ENCODE measurements at places on chromosomes 3 and 15.
A peak's percentile ranks its signal among the peaks of the same experiment; 100 is the strongest.

DNA sequence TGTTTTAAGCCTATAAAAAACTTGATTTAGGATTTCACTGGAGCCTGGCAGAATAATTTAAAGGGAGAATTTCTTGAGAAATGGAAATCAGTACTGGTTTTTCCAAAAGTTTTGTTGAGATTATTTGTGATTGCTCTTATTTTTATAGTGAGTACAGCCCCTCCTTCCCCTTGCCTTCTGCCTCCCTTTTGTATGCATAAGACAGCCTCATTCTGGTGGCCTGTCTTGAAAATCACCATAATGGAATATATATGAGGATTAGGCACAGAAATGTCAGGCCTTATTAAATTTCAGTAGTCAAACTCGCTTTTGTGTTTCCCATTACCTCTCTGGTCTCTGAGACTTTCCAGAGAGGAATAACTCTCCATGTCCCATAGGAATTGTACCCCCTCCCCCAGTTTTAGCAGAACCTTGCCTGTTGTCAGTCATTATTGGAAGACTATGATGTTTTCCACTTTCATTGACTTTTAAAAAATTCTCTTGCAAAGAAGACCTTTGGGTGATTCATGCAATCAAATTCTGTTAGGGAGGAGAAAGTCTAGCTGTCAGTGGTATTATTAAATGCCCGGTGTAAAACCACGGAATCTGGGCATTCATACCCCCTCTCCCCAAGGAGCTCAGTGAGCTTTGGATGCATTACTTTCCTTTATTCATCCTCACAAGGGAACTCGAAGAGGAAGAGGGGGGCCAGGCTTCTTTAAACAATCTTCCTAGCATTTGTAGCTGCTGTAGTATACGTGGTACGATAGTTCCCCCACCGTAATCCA is 171.6 kb upstream of the TSC22D2 start:
- no peak for DNase-seq

- DNase-seq, result no peak
Observed at GRCh38 chr3:39917065-39917773, 107.8 kb downstream of the MYRIP start.

DNA sequence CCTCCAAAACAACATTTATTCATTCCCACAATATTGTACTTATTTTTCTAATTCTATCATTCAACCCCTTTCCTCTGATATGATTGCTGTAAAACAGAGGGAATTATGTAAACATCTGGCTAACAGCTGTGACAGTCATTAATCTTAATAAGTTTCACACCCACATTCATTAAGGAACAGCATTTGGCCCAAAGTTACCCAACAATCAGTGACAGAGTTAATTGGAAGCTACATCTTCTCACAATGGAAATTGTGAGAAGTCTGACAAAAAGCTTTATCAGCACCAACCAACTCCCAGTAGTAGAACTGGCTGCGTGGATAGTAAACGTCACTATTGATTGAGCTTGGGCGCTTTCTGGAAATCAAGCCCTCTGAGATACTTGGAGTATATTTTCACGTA is 165.8 kb upstream of the SLC24A5 start:
- DNase-seq, result no peak

GRCh38 chr15:41492597-41493204 is 973 bp upstream of the ITPKA start:
- DNase-seq, result peak; percentile 66

DNA sequence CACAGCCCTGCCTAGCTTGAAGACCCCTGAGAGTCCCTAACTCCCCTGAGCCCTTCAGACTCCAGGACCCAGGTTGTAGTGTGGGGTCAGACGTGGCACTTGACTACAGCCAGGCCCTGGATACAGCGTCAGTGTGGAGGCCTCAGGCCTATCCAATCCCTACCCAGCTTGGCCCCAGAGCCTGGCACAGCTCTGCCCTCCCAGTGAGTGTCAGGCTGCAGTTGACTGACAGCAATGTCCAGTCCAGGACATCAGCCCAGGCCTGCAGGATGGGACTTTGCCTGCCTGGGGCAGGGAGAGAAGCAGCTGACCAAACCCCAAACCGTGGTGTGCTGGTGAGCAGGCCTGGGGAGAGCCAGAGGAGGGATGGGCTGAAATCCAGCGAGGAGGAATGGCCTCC is 27.3 kb downstream of the KLF13 start:
- peak; percentile 26 for DNase-seq

- no peak for DNase-seq
Observed at GRCh38 chr15:68608206-68608843, 29.5 kb downstream of the CORO2B start.

- DNase-seq, result no peak
Observed at GRCh38 chr3:98563661-98564281, 29.6 kb downstream of the CPOX start.

- DNase-seq, result no peak
Observed at GRCh38 chr3:13474776-13475303, 5.3 kb upstream of the HDAC11 start.

DNA sequence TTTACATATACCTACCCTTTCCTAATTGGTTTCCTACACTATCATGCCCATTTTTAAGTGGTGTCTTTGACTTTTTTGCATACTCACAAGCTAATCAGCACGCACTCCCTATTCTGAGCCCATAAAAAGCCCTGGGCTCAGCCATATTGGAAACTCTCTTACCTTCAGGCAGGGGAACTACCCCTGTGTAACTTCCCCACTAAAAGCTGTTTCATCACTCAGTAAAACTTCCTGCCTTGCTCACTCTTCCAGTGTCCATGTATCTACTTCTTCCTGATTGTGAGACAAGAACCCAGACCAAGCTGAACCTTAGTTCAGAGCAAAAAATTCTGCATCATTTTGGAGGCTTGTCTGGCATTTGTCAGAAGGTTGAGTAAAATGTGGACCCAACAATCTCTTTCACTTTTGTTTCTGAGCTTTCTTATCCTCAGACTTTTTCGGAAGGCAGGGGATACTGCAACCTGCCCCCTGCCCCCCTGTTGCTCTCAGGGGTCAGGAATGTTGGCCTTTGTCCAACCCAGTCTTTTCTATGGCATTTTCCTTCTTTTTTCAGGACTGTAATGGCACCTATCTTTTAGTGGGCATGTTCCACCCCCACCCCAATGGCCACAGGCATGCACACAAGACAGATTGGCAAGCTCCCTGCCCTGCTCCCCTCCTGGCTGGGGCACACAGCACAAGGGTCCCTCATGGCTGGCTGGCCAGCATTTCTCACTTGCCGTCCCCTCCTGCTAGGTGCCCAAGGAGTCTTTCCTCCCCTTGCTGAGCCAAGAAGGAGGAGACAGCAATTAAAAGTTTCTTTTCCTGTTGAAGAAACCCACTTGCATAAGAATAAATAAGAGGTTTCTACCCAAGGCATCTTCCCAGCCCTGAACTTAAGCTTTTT is 26.3 kb upstream of the TMEM45A start:
- no peak for DNase-seq

DNA sequence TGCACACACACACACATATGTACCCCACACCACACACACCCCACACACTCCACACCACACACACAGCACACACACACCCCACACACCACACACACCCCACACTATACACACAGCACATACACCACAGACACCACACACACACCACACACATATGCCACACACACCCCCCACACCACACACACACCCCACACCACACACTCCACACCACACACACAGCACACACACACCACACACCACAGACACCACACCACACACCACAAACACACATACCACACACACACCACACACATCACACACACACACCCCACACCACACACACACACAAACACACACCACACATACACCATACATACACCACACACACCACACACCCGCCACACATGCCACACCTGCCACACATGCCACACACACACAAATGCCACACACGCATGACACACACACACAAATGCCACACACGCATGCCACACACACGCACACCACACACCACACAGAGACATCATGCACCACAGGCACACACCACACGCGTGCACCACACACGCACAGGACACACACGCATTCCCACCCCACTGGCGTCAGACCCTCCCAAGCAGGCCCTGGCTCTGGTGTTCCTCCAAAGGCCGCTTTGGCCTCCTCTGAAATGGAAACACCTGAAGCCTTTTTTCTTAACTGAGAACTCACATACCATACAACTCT is 15.7 kb downstream of the CHST13 start:
- DNase-seq, result no peak

- no peak for DNase-seq
Observed at GRCh38 chr15:39497759-39498565, 82.9 kb upstream of the THBS1 start.

DNA sequence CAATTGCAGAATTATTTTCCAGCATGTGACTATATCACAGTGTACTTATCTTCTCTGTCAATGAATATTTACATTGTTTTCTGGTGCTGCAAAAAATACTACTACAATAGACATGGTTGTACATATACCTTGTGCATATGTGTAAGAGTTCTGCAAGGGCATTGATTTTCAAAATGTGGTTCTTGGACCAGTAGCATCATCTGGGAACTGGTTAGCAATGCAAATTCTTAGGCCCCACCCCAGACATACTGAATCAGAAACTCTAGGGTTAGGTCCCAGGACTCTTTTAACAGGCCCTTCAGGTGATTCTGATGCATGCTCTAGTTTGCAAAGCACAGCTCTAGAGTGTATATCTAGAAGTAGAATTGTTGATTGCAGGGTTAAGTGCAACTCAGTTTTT is 292.3 kb downstream of the ZNF621 start:
- DNase-seq, result no peak

DNA sequence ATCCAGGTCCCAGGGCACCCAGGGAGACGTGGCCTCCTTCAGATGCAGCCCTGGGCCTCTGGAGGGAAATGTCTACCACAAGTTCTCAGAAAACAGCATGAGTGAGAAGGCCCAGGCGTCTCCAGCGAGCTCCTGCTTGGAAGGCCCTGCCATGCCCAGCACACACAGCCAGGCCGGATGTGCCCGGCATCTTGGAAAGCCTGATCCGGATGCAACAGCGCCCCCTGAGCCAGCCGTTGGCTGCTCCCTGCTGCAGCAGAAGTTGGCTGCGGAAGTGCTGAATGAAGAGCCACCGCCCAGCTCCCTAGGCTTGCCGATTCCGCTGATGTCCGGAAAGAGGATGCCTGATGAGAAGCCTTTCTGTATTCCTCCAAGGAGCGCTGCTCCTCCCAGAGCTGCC is 856 bp downstream of the NPAP1 start:
- DNase-seq, result no peak

DNA sequence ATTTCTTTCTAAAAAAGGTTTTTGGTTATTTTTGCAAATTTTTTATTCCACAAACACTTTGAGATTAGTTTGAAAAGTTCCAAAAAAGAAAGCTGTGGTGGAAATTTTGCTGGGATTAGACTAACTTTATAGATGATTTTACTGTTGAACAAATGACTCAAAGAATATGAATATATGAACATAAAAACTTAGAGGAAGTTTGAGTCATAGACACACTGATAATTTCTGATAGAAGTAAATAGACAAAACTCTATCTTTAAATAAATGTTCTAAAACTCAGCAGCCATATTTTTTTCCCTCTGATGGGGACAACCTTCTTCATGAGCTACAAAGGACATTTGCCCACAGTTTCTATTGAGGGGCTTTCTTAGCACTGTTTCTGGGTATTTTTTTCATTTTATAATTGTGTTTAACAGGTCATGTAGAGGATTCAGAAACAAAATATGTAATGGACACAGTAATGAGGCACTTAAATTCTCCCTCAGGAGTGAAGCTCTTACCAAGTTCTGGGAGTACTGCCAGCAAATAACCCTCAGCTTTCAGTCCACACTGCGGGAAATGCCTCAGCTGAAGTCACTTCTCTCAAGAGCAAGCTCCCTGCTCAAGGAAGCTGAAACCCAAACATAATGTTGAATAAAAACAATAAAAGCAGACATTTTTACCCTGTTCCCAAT is 157.6 kb downstream of the NFKBIZ start:
- DNase-seq, result peak; percentile 18

DNA sequence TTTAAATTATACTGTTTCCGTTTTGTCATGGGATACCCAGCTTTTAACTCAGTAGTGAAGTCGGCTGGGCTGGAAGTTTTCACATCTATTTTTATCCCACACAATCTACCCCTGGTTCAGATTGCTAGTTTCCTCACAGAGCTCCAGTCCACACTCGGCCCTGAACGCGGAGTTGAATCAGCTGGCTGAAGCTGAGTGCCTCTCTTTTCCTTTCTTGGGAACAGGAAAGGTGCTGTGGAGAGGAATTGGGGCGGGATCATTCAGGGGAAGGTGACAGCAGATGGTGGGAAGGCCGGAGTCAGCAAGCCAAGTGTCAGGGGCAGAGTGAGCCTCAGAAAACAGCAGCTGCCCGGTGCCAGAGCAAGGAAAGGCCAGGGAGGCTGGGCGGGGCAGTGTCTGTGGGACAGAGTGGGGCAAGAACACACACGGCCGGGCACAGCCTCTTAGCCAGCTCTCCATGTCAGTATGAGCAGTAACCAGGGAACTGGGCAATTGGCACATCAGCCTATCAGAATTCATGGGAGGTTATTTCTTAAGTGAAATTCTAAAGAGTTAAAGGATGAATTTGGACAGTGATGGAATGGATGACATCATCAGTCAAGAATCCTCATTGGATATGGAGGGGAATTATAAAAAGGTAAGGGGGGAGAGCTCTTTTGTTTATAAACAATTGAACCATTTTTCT is 135.7 kb upstream of the IL12A start:
- DNase-seq, result peak; percentile 78

GRCh38 chr3:171712171-171712938 is 97.9 kb downstream of the PLD1 start:
- DNase-seq, result no peak

- DNase-seq, result no peak
Observed at GRCh38 chr15:48664436-48664835, 18.9 kb upstream of the FBN1 start.

GRCh38 chr3:188407158-188407880 is 253.4 kb downstream of the LPP start:
- DNase-seq, result no peak

- no peak for DNase-seq
Observed at GRCh38 chr3:134640872-134641470, 9.9 kb downstream of the KY start.

DNA sequence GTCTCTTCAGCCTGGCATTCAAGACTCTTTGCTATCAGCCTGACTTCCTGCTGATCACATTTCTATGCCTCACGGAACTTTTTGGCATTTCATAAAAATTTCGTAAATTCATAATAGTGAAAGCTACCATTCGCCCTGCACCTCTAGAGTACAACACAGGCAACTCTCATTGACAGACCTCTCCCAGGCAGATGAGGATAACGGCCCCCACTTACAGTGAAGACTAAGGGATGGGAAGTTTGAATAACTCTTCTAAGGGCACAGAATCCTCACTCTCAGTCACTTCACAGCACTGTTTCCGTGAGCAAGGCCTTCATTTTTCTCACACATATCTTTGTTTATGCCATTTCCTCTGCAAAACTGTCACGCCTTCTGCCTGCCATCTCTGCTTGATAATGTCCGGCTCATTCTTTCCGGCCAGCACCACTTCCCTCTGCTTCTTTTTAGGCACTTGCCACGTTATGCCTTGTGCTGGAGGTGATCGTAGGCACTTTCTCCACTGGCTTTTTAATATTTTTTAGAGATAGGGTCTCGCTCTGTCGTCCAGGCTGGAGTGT is 224.1 kb upstream of the HES1 start:
- DNase-seq, result no peak

- DNase-seq, result no peak
Observed at GRCh38 chr3:89216016-89216739, 108.8 kb downstream of the EPHA3 start.
